H1 (cell line): ENCODE measurements at places on chromosomes 1 and 21. TPM values are rescaled to one million over a fixed set of nuclear protein-coding genes. Genes with fewer than 3 reads are reported as not detected.

TMEM82 gene
- total RNA-seq, result 0.21 and 0.32 TPM in 2 replicates

TADA1 gene
- total RNA-seq, result 21.1 and 24.5 TPM in 2 replicates

TPM3 gene
- 572 and 586 TPM in 2 replicates for total RNA-seq

ZNF593OS gene
- total RNA-seq, result not detected in 2 replicates

DNA sequence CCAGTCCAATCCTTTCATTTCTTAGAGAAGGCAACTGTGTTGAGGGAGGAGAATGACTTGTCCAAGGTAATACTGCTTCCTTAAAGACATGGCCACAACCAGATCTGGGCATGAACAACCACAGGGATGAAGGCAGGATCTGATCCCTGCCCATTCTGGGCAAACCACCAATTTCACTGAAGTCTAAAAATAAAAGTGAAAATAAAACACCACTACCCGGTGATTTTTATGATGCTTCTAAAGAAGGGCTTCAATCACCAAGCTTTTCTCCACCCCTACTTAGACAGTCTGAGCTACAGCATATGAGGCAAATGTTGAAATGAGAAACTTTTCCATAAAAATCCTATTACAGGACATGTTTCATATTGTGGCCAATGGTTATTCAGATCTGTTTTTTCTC is 133.0 kb downstream of the PTPN14 start:
- H3K27ac ChIP-seq, result no peak overlapping the region
- H3K27me3 ChIP-seq, result no peaks in the 10 kb centered on the region
- H3K36me3 ChIP-seq, result no peaks in the 10 kb centered on the region
- no peak for DNase-seq

DNA sequence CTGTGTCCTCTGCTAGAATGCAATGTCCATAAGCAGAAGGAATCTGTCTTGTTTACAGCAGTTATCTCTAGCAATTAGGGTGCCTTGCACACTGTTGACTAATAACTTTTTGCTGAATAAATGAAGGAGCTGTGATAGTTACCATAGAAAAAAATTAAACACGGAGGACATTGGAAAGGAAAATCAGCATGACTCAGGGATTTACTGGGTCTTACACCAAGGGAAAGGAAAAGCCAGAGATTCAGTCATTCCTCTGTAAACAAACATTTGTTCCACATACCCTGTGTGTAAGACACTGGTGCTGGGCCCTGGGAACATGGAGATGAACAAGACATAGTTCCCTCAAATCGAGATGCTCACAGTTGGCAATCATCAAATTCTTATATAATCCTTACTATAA is 183.3 kb downstream of the PTGER3 start:
- H3K4me3 ChIP-seq, result no peak overlapping the region
- H3K27me3 ChIP-seq, result no peaks in the 10 kb centered on the region
- no peak for DNase-seq

- peak; percentile 73 for DNase-seq
- no peaks in the 10 kb centered on the region for H3K4me1 ChIP-seq
- no peaks in the 10 kb centered on the region for H3K36me3 ChIP-seq
- no peak overlapping the region for H3K27ac ChIP-seq
- H3K4me3 ChIP-seq, result peak overlapping the region; percentile 38
These were observed 7.7 kb downstream of the VSIG8 start for GRCh38 chr1:159854693-159855192.

DNA sequence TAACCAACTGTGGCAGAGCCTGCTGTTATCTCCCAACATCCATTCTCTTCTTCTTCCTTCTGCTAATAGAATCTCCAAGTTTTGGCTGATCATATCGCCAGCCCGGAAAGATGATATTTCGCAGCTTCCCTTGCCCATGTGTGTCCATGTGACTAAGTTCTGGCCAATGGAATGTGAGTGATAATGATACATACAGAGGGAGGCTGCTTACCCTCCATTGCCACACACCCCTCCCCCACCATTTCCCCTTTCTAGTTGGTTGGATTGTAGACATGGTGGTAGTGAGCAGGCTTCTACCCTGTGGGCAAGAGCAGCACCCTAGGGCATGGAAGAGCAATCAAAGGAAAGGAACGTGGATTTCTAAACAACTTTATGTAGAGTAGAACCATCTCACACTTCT is 48.8 kb downstream of the SLC9C2 start:
- no peaks in the 10 kb centered on the region for H3K4me1 ChIP-seq
- H3K36me3 ChIP-seq, result no peaks in the 10 kb centered on the region
- no peak for DNase-seq
- no peak overlapping the region for H3K4me3 ChIP-seq
- H3K27ac ChIP-seq, result no peak overlapping the region

GRCh38 chr1:45014321-45015028 is 2.4 kb downstream of the UROD start:
- DNase-seq, result no peak
- H3K27ac ChIP-seq, result no peak overlapping the region
- peaks cover 10% of the 10 kb centered on the region for H3K4me1 ChIP-seq
- no peaks in the 10 kb centered on the region for H3K27me3 ChIP-seq
- H3K36me3 ChIP-seq, result no peaks in the 10 kb centered on the region

GRCh38 chr1:114510274-114511031 is 550 bp downstream of the TRIM33 start:
- peak overlapping the region; percentile 93 for H3K4me3 ChIP-seq
- no peaks in the 10 kb centered on the region for H3K27me3 ChIP-seq
- DNase-seq, result no peak
- peaks cover 8% of the 10 kb centered on the region; the same call in 1 of the 2 replicates for H3K36me3 ChIP-seq
- peak overlapping the region; percentile 91 for H3K27ac ChIP-seq

DNA sequence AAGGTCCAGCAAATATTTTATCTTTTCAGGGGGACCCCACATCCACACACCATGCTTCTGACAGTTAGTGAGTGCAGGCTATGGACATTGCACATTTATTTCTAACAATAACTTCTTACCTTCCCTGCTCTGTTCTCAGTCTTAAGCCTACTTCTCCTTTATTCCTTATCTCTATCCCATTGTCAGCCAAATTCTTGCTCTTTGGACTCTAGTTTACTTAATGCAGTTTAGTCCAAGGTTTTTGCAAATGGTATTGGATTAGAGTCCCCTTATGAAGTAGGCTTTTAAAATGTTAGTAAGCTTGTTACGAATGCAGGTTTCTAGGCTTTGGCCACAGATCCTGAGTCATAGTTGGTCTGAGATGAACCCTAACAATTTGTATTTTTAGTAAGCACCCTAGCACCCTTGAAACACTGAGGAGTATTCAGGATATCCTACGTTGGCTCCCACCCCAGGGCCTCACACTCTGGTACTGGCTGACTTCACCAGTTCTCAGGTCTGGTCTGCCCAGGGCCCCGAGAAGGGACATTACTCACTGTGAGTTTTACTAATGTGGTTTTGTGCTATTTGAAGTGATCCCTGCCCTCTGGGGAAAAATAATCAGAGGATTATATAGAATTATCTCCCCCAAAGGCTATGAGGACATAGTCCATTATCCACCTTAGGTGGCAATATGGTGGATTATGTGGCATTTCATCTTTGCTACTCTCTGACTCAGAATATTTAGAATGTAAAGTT is 239.5 kb downstream of the TGFB2 start:
- DNase-seq, result no peak
- H3K27ac ChIP-seq, result no peak overlapping the region
- no peaks in the 10 kb centered on the region for H3K36me3 ChIP-seq
- H3K27me3 ChIP-seq, result no peaks in the 10 kb centered on the region
- H3K4me1 ChIP-seq, result peaks cover 9% of the 10 kb centered on the region
